Activated CD4-positive, CD25-positive, alpha-beta regulatory T cell treated with anti-CD3 and anti-CD28 coated beads, Interleukin-2, amount 50 U/mL, for 16 hours (primary cell): ENCODE measurements at places on chromosomes 4 and X.

DNA sequence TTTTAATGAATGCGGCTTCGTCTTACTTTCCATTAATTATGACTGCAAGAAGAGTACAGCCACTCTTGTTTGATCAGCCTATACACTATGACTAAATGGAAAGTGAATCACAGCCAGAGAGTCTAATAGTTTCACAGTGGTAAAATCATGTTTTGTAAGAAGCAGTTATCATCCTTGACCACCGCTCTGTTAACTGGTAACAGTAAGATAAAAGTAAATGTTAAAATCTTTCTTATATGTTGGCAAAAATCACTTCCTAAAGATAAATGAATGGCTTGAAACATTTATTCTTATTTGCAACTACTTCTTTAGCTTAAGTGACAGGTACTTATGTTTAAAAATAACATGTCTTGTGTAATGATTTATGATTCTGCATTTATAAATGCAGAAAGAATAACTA, 13.2 kb downstream of the GALNT7 start:
- no peak for DNase-seq

- DNase-seq: no peak
Measured at GRCh38 chr4:154616287-154616686, 3.8 kb upstream of the FGG start.

- DNase-seq: no peak
Measured at GRCh38 chrX:8424912-8425311, 39.7 kb upstream of the VCX3B start.

GRCh38 chr4:158624889-158625478, 46.7 kb downstream of the C4orf46 start:
- DNase-seq: no peak

- no peak for DNase-seq
Measured at GRCh38 chr4:182564724-182565369, 321.6 kb downstream of the TENM3 start.

GRCh38 chr4:174320494-174321199, 36.9 kb downstream of the CEP44 start:
- no peak for DNase-seq
